ENCODE measurements at places on chromosomes 3 and 15. TPM values are rescaled to one million over a fixed set of nuclear protein-coding genes. Genes with fewer than 3 reads are reported as not detected.

Gene RNU5B-1
- not detected for polyA plus RNA-seq

Gene RBPMS2
- polyA plus RNA-seq, result 9.5 TPM

Gene TLE3
- 35.5 TPM for polyA plus RNA-seq

Gene MELTF
- 1.9 TPM for polyA plus RNA-seq

Gene NR2E3
- polyA plus RNA-seq, result 0.21 TPM

Gene SPRED1
- 34.6 TPM for polyA plus RNA-seq

Gene SEMA6D
- 38.1 TPM for polyA plus RNA-seq

Gene DUOX1
- polyA plus RNA-seq, result 3.1 TPM

Gene KNL1
- 21.4 TPM for polyA plus RNA-seq

Gene BNC1
- 0.23 TPM for polyA plus RNA-seq

Gene SLC28A1
- 5.3 TPM for polyA plus RNA-seq

Gene WDR49
- 2.8 TPM for polyA plus RNA-seq

Gene CTXN2
- polyA plus RNA-seq, result not detected

Gene PLXNA1
- 29.0 TPM for polyA plus RNA-seq

Data from right renal cortex interstitium (tissue), 3 donors.